Small intestine (tissue), 16 donors: ENCODE measurements at places on chromosomes 7 and 10. TPM values are rescaled to one million over a fixed set of nuclear protein-coding genes. Genes with fewer than 3 reads are reported as not detected.

Gene STEAP1B
- 0.27 TPM for polyA plus RNA-seq

Gene MGAM2
- polyA plus RNA-seq, result 4.2 TPM

GRCh38 chr7:71925663-71926062 is 486.5 kb downstream of the CALN1 start:
- H3K4me3 ChIP-seq, result no peak overlapping the region
- no peaks in the 10 kb centered on the region for H3K36me3 ChIP-seq
- H3K27ac ChIP-seq, result no peak overlapping the region
- no peaks in the 10 kb centered on the region for H3K27me3 ChIP-seq
- no peak for DNase-seq

Gene GPR141
- polyA plus RNA-seq, result 0.13 TPM

Gene BRAF
- polyA plus RNA-seq, result 27.2 TPM

Gene KCP
- polyA plus RNA-seq, result 5.1 TPM

DNA sequence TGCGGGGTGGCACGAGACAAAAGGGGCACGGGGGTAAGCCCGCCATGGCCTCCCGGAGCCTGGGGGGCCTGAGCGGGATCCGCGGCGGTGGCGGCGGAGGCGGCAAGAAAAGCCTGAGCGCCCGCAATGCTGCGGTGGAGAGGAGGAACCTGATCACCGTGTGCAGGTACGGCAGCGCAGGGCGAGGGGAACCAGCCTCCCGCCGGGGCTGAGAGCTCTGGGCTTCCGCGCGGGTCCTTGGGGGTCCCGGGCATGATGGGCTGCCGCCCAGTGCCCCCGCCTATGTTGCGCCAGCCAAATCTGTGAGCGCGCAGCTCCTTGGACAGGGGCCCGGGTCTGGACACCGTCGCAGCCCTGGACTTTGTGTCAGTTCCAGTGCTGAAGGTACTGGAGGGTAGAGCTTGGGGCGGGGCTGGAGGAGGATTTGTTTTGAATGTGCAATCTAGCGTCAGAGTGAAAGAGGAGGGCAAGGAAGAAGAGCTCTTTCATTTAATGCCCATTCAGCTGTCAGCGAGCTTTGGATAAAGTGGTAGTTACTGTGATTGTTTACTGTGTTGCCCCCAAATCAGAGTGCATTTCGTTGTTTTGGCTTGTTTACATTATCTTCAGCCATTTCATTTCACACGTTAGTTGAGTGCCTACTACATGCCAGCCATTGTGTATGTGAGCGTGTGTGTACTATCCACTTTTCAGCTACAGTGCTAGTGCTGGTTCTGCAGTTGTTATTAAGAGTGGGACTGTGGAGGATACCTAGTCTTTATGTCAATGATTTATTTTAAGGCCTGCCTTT is 777 bp downstream of the RUNDC3B start:
- H3K27ac ChIP-seq, result peak overlapping the region; percentile 35
- H3K27me3 ChIP-seq, result no peaks in the 10 kb centered on the region
- no peaks in the 10 kb centered on the region for H3K4me1 ChIP-seq

DNA sequence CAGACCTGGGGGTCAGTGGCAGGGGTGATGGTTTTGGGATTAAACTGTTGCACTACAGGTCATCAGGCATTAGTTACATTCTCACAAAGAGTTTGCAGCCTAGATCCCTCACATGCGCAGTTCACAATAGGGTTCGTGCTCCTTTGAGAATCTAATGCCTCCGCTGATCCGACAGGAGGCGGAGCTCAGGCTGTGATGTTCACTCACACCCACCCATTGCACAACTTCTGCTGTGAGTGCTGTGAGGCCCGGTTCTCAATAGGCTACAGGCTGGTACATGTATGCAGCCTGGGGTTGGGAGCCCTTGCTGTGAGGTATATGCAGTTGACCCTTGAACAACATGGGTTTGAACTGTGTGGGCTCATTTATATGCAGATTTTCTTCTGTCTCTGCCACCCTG is 416.4 kb downstream of the GFRA1 start:
- H3K4me3 ChIP-seq, result no peak overlapping the region
- H3K36me3 ChIP-seq, result no peaks in the 10 kb centered on the region
- H3K4me1 ChIP-seq, result no peaks in the 10 kb centered on the region
- peaks cover 3% of the 10 kb centered on the region for H3K27me3 ChIP-seq
- DNase-seq, result no peak

Gene PLEKHS1
- polyA plus RNA-seq, result 40.5 TPM

DNA sequence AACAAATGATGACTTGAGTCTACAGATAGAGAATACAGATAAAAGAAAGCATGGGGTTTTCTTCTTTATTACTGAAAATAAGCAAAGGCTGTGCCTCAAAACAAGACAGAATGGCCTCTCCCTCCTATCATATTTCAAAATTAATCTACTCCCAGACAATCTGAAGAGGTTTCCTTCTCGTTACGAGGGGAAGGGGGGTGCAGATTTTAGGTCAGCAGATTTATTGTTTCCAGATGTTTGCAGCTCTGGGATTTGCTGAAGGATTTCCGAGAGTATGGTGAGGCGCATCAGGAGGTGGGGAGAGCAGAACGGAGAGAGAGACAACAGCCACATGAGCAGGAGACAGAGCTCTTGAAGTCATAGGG is 89.8 kb downstream of the KIAA1549 start:
- no peaks in the 10 kb centered on the region for H3K27me3 ChIP-seq
- H3K36me3 ChIP-seq, result peaks cover 7% of the 10 kb centered on the region
- H3K4me1 ChIP-seq, result no peaks in the 10 kb centered on the region
- no peak overlapping the region for H3K4me3 ChIP-seq

DNA sequence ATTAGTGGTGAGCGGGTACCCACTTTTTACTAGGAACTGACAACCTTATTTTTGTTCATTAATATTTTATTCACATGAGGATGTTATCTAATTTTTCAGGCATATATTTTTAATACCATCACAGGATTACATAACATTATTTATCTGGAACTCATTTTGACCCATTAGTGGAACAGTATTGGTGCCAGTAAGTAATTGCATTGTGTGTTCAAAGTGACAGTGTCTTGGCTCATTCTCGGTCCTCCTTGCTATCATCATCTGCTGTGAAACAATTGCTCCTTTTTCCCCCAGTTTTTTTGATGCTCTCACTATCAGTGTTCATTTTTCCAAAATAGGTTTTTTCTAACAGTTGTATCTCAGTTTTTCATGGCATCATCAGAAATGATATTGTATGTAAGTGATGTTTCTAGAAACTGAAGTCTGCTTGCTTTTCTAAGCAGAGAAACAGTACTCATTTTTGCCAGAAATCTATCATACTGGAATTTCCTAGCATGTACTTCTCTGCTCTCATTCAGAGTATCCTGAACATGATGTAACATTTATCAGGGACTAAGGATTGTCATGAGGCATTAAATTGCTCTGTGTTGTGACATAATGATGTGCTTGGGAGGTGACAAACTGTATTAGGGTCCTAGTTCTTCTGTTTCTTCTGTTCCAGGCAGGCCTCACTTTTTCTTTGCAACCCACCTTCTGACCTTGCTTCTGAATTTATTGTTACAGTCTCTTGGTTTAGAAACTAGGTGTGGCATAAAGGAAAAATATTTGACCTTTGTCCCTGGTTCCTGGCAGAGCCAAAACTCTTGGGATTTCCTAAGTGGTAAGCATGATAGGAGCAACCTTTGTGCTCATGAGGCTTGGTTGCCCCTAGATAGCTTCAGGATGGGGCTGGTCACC is 4.2 kb downstream of the NUB1 start:
- peaks cover 25% of the 10 kb centered on the region for H3K4me1 ChIP-seq
- H3K36me3 ChIP-seq, result peaks cover 6% of the 10 kb centered on the region
- peak overlapping the region; percentile 87 for H3K27ac ChIP-seq
- no peaks in the 10 kb centered on the region for H3K27me3 ChIP-seq

- no peak overlapping the region for H3K27ac ChIP-seq
- H3K27me3 ChIP-seq, result no peaks in the 10 kb centered on the region
- H3K4me3 ChIP-seq, result no peak overlapping the region
- DNase-seq, result no peak
- peaks cover 9% of the 10 kb centered on the region for H3K4me1 ChIP-seq
- H3K36me3 ChIP-seq, result no peaks in the 10 kb centered on the region
These were observed 1.7 kb upstream of the ZNRF2 start for GRCh38 chr7:30282735-30283134.

DNA sequence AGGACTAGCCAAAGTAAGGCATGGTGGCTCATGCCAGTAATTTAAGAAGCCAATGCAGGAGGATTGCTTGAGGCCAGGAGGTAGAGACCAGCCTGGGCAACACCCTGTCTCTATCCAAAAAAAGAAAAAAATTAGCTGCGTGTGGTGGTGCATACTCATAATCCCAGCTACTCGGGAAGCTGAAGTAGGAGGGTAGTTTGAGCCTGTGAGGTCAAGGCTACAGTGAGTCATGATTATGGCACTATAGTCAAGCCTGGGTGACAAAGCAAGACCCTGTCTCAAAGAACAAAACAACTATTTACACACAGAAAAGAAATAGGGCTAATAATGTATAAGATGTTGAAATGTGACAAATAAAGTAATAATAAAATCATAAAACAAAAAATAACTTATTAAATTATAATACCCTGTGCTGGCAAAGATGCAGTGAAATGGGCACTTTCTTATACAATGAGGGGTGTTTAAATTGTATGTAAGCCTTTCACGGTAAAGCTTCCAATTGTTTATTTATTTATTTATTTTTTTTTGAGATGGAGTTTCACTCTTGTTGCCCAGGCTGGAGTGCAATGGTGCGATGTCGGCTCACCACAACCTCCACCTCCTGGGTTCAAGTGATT is 175.2 kb downstream of the TPST1 start:
- H3K27ac ChIP-seq, result no peak overlapping the region
- H3K4me1 ChIP-seq, result no peaks in the 10 kb centered on the region
- no peak overlapping the region for H3K4me3 ChIP-seq
- DNase-seq, result no peak

GRCh38 chr10:112960151-112960681 is 10.2 kb downstream of the TCF7L2 start:
- no peak overlapping the region for H3K27ac ChIP-seq
- H3K4me1 ChIP-seq, result peaks cover 11% of the 10 kb centered on the region
- no peaks in the 10 kb centered on the region for H3K36me3 ChIP-seq

- no peaks in the 10 kb centered on the region for H3K36me3 ChIP-seq
- H3K4me3 ChIP-seq, result no peak overlapping the region
- H3K27me3 ChIP-seq, result no peaks in the 10 kb centered on the region
- H3K27ac ChIP-seq, result no peak overlapping the region
- no peaks in the 10 kb centered on the region for H3K4me1 ChIP-seq
- no peak for DNase-seq
These were observed 81.1 kb downstream of the PRTFDC1 start for GRCh38 chr10:24871011-24871935.

GRCh38 chr10:30215623-30216022 is 133.5 kb downstream of the MTPAP start:
- H3K4me3 ChIP-seq, result no peak overlapping the region
- H3K27me3 ChIP-seq, result no peaks in the 10 kb centered on the region
- no peaks in the 10 kb centered on the region for H3K36me3 ChIP-seq
- no peak overlapping the region for H3K27ac ChIP-seq
- DNase-seq, result no peak

GRCh38 chr10:98367604-98368451 is 47.2 kb downstream of the PYROXD2 start:
- H3K4me1 ChIP-seq, result no peaks in the 10 kb centered on the region
- peaks cover 3% of the 10 kb centered on the region for H3K27me3 ChIP-seq
- DNase-seq, result no peak

Gene TMEM270
- polyA plus RNA-seq, result 0.19 TPM

DNA sequence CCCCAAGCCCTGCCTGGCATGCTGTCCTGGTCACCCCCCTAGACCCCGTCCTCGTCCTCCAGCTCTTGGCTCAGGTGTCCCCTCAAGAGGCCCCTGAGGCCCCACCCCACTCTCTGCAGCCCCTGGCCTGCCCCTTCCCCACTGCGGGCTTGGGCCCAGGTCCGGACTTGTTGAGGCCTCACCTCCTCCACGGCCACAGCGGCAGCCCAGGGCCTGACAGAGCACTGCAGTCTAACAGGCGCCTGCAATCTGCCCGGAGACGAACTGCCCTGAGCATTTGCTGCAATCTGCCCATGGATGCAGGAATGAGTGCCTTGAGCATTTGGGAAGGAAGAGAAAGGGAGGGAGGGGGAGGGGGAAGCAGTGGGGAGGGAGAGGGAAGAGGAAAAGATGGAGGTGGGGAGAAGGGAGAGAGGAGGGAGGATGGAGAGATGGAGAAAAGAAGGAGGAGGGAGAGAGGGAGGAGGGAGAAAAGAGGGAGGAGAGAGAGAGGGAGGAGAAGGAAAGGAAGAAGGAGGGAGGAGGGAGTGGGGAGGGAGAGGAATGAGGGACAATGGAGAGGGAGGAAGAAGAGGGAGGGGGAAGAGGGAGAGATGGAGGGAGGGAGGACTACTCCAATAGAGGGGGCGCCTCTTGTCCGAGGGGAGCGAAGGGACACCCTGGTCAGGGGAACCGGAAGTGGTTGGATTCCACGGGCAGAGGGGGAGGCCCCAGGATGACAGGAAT is 73.9 kb downstream of the PDGFA start:
- no peaks in the 10 kb centered on the region for H3K27me3 ChIP-seq
- H3K27ac ChIP-seq, result no peak overlapping the region
- H3K36me3 ChIP-seq, result no peaks in the 10 kb centered on the region

DNA sequence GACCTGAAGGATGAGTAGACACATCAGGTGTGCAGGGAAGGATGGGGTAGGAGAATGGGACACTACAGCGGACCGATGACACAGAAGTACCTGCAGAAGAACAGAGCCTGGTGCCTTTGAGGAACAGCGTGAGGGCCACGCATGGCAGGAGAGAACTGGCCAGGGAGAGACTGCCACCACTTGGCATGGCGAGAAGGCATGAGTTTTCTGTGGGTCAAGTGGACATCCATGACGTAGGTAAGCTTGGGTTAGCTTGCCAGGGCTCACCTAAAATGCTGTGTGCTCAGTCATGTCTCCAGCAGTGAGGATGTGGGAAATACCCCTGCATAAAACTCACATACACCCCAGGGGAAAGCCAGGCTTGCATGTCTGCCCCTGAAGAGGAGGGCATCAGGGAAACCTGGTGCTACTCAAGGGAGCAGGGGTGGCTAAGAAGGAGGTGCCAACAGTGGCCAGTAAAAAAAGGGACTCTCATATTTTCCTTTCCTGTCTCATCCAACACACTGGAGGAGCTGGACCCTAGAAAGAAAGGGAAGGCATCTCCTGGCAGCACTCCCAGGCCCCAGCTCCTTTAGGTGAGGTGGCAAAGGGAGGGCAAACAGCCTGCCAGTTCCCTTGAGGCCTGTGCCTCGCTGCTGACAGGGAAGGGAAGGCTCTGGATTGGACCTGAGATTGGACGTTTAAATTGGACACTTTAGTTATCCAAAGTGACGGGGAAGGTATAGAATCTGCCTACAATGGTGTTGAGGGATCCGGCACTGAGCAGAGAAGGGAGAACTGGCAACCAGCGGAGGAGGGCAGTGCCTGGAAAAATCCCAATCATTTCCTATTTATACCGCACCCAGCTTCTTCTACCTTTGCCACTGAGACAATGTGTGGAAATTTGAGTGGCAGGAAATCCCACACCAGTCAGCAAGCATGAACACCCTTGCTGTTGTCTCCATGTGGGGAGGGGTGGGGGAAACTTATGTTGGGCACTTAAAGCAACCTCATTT is 255.7 kb downstream of the GLI3 start:
- H3K27ac ChIP-seq, result no peak overlapping the region
- no peaks in the 10 kb centered on the region for H3K27me3 ChIP-seq
- H3K36me3 ChIP-seq, result no peaks in the 10 kb centered on the region
- no peaks in the 10 kb centered on the region for H3K4me1 ChIP-seq
